ENCODE measurements at places on chromosomes 1 and 21. TPM values are rescaled to one million over a fixed set of nuclear protein-coding genes. Genes with fewer than 3 reads are reported as not detected.

DNA sequence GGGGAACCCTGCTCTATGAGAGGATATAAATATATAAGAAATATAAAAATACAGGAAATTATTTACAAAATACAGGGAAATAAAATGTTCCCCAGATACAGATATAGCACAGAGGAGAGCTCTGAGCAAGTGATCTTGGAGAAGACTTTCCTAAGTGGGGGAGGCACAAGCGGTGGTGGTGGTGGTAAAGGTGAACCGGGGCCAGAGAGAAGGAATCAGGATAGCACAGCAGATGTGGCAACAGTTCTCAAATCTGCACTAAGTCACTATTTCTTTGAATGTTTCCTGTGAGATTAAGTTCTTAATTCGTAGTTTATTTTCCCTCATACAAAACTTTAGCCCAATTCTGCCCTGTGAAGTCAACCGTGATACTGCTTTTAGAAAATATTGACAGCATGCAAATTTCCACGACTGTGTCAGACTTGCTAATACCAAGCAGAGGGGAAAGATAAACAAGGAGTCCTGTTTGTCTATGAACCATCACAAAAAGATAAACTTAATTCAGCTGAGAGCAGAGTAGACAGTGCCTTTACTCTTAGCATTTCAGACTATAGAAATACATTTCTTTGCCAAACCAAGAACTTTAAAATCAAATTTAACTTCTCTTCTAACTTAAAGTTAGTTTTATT is 237.5 kb upstream of the POGK start:
- no peak for DNase-seq

GRCh38 chr1:88973520-88974137 is 18.8 kb downstream of the KYAT3 start:
- DNase-seq, result peak; percentile 67

Gene FGR
- total RNA-seq, result 0.74 TPM

DNA sequence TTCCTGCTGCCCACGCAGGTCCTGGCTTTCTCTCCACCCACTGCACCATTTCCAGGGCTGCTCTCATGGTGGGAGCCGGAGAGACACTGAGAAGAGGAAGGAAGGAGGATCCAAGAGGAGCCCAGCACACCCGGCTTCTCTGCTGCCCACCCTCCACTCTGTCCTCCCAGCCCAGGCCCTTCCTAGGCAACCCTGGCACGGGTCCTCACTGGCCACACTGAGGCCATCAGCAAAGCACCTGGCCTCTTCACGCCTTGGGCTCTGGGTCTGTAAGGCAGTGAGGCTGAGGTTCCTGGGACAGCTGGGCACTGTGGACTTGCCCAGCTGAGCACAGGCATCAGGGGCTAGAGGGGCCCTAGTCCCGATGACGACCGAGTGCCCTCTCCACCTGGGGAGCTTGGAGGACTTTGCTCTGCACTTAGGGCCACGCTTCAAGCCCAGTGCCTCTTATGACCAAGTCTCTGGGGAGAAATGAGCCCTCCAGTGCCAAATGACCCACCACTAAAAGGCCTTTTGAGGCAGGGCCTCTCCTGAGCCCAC is 43.1 kb downstream of the PDE9A start:
- DNase-seq, result no peak

- peak; percentile 59 for DNase-seq
Observed at GRCh38 chr1:50735443-50735842, 224.6 kb downstream of the FAF1 start.

Gene TNFRSF8
- 0.33 TPM for total RNA-seq

GRCh38 chr1:164704954-164705353 is 146.0 kb downstream of the PBX1 start:
- DNase-seq, result no peak

Gene GJA4
- 54.3 TPM for total RNA-seq

Gene ERICH3
- total RNA-seq, result not detected

DNA sequence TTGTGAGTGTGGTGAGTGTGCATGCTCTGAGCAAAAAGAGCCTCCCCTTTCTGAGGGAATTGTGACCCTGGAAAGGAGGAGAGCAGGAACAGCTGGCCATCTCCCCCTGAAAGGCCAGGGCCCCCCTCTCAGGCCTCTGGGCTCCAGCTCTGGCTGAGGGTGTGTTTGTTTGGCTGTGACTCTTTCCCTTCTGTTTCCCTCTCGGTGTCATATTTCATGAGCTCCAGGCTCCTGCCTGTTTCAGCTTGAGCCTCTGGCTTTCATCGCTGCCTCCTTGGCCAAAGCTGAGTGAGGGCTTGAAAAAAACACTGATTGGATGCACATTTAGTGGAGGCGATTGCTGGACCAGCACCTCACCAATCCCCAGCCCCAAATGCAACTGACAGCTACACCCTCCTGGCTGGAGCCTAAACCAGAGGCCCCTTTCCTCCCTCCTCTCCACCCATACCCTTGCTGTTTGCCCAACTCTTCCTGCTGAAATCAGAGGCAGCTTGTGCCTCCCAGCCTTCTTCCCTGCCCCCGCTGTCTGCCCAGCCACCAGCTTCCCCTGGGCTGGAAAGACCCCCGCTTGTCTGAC is 64.1 kb downstream of the DDR2 start:
- DNase-seq, result peak; percentile 80

DNA sequence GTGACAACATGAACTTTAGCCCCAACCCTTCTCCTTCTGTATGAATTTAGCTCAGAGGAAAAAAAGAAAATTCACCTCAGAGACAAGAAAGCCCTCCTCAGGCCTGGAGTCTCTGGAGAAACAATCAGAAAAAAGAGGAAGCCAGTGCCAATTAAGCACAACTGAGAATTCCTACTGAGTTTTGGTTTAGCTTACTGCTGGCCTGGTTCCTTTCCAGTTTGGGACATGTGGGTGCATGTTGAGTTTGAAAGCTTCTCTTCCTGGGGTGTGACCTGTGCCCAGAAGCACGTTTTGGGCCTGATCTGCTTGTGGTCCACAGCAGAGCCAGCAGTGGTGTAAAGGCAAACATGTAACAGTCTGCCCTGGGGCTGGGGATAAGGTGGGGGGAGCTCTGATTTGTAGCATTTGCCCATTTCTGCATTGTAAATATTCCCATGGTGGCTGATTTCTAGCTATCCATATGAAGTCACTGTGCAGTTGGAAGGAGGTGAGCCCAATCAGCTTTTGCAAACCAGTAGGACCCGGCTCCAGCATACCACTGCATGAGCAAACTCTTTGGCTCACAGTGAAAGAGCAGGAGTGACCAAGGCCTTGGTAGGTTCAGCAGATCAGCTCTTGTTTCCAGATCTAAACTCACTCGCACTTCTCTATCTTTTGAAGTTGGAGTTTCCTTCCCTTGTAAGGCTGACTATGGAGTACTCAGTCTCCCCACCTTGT is 4.7 kb upstream of the THEM5 start:
- DNase-seq, result no peak

Gene PLPPR4
- total RNA-seq, result 0.05 TPM

GRCh38 chr1:94693435-94693834 is 126.7 kb upstream of the SLC44A3 start:
- DNase-seq, result no peak

DNA sequence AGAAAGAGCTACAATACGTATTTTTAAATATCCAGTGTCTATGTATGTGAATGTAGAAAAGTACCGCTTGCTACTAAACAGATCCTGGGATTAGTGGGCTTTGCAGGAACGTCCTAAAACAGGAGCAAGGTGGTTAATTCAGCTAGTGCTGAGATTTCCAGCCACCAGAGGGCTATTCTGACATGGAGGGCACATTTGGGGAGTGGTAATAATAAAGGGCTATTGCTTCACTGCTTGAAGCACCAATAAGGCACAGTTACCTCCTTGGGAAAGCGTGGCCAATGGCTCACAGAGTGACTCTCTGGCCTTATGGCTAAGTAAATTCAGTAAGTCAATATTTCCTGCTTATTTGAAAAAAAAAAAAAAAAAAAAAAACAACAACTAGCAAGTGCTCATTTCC is 152.4 kb downstream of the GABPA start:
- peak; percentile 38 for DNase-seq

GRCh38 chr1:217453816-217454215 is 177.1 kb downstream of the GPATCH2 start:
- no peak for DNase-seq

Gene CAPN9
- not detected for total RNA-seq

DNA sequence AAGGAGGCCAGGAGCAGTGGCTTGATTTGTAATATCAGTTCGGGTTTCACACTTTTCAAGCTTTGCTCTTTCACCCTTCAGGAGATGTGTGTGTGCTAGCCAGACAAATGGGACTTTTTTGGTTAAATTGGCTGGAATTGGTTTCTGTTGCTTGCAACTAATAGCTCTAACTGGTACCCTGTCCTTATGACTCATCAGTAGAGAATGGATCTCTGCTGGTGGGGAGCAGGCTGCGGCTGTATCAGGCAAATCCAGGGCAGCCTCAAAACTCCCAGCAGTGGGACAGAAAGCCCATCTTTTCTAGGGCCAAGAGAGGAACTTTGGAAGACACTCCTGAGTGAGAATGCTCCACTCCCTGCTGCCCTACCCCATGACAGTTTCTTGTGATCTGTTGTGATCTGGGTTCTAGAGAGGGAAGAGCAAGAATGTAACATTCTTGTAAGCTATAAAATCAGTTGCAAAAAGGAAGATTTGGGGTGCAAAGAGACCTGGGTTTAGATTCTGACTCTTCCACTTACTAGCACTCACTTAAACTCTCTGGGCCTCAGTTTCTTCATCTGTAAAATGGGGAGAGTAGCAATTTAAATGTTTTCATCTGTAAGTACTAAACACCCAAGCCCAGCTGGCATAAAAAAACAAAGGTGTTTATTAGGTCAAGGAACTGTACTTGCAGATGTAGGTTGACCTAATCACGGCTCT is 257.0 kb upstream of the TMEM51 start:
- DNase-seq, result no peak

DNA sequence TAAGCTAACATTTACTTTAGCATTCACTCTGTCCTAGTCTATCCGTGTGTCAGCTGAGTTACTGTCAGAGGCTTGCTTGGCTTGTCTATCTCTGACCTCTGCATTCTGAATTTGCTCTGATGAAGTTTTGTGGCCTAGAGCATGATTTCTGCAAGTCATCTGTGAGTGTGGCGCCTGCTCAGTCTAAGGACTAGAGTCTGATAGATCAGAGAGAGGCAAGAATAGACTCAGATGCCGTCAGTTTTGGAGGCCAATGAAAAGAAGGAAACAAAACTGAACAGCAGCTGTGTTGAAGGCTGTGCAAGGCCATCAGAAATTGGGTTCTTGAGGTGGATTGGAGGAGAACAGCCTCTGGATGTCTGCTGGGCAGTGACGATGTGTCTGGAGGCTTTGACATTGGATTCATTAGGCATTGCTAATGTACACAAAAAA is 573.1 kb downstream of the USP25 start:
- no peak for DNase-seq

Gene PPIAL4G
- total RNA-seq, result not detected

DNA sequence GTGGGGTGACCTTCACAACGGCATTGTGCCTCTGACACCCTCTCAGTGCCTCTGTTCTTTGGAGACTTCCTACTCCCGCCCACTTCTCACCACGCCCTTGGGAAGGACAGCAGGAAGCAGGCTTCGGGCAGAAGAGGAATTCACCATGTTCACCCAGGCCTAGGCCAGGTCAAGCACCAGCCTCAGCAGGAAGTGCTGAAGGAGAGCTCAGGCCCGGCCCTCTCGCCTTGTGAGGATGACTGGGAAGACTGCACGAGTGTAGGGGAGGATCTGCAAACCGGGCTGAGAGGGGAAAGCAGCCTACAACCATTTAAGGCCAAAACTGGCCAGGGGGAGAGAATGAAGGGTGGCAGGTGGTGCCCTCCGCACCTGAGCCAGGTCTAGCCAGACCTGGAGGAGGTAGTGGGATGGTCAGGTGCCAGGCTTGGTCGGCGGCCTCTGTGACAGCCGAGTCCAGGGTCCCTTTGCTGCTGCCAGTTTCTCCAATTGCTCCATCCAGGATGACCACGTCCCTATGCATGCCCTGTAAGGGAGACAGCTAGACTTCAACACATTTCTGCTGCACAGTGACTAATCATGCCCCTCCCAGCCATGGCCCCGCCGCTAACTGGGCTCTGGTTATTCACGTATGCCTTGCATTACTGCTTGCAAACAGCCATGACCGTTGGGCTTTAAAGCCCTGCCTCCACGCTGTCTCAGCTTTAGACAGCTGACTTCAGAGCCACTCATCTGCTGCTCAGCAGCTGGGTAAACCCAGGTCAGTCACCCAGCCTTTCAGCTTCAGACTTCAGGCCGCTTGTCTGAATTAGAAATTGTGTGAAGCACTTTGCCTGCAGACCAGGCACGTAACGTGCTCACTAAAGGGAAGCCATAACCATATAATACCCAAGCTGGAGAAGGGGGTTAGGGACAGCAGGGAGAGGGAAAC is 8.9 kb downstream of the MRTO4 start:
- DNase-seq, result no peak

DNA sequence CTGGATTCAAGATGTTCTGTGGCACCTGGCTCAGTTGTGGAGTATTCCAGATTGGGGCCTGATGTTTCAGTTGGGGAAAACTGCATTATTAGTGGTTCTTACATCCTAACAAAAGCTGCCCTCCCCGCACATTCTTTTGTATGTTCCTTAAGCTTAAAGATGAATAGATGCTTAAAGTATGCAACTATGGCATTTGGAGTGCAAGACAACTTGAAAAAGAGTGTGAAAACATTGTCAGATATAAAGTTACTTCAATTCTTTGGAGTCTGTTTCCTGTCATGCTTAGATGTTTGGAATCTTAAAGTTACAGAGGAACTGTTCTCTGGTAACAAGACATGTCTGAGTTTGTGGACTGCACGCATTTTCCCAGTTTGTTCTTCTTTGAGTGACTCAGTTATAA is 7.2 kb downstream of the FPGT start:
- no peak for DNase-seq

Gene VASH2
- 0.19 TPM for total RNA-seq

DNA sequence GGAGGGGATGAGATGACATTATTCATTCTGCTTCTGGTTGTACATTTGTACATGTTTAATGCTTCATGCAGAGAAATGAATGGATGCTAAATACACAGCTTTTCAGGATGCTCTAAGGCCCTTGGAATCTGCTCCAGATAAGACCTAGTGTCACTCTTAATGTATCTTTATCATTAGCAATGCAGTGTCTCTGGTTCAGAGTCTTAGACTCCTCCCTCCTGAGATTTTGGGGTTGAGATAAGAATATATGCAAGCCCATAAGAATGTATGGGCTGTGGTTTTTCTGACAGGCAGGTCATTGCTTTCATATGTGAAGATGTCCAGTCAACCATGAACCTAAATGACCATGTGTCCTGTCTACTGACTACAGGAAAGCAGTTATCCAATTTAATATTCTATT is 415.5 kb downstream of the RPS6KC1 start:
- no peak for DNase-seq
